ENCODE measurements at places on chromosomes 3 and 15.

DNA sequence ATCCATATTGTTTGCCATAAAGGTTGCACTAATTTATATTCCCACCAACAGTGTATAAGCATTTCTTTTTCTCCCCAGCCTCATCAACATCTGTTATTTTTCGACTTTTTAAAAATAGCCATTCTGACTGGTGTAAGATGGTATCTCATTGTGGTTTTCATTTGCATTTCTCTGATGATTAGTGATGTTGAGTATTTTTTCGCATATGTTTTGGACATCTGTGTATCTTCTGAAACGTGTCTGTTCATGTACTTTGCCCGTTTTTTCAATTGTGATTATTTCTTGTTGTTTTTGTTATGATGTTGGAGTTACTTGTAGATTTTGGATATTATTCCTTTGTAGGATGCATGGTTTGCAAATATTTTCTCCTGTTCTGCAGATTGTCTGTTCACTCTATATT, 46.5 kb downstream of the TP63 start:
- peak; percentile 51 for DNase-seq

GRCh38 chr15:99305761-99306505, 54.7 kb downstream of the LRRC28 start:
- no peak for DNase-seq

- DNase-seq, result no peak
Measured at GRCh38 chr3:170999737-171000242, 26.7 kb downstream of the SLC2A2 start.

GRCh38 chr15:94844538-94845389, 613.4 kb downstream of the MCTP2 start:
- DNase-seq, result no peak

DNA sequence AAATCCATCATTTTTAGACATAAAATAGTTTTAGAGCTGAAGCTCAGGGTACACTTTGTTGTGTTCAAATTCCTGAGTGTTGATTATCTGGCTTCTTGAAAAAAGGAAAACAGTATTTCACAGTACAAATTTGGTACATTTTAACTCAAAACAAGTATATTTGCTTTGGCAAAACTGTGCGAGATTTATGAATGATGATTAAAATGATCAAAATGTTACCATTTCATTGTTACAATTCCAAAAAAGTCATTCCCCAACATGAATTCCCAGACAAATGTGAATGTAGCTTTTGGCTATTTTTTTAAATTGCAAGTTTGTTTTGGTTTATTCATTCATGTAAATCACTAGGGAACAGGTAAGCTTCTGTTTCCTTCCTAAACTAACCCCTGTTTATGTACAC, 347.4 kb upstream of the DCBLD2 start:
- no peak for DNase-seq

DNA sequence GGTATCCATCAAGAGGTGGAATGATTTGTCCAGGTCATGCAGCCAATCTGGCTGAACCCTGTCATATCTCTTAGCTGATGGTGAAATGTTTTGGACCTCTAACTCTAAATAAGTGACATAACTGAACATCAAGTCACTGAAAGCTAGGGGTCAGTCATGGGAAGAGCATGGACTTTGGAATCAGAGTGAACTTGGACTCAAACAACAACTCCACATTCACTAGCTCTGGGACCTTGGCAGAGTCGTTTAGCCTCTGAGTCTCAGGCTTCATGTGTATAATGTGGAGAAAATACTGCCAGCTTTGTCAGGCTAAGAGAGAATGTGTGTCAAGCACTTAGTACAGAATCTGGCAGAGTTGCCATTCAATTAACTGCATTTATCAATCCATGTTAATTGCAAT, 557.8 kb upstream of the CFAP20DC start:
- no peak for DNase-seq

- DNase-seq, result no peak
Measured at GRCh38 chr3:39327053-39327745, 2.3 kb upstream of the CCR8 start.

- no peak for DNase-seq
Measured at GRCh38 chr3:53795176-53795575, 51.0 kb downstream of the CHDH start.

DNA sequence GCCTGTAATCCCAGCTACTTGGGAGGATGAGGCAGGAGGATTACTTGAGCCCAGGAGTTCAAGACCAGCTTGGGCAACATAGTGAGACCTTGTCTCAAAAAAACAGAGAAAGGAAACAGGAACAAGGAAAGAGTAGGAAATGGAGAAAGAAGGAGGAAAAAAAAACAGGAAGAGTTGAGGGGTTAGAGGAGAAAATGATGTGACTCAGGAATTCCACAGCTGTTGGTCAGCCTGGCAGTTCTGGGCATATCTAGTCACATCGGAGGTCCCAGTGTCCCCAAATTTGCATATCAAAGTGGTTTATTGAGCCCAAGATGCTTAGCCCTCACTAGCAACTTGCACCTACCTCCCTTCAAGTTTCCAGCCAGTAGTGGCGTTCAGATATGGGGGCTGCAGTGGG, 18.8 kb upstream of the JMJD7 start:
- no peak for DNase-seq

- no peak for DNase-seq
Measured at GRCh38 chr3:59339818-59340217, 290.0 kb upstream of the CFAP20DC start.

DNA sequence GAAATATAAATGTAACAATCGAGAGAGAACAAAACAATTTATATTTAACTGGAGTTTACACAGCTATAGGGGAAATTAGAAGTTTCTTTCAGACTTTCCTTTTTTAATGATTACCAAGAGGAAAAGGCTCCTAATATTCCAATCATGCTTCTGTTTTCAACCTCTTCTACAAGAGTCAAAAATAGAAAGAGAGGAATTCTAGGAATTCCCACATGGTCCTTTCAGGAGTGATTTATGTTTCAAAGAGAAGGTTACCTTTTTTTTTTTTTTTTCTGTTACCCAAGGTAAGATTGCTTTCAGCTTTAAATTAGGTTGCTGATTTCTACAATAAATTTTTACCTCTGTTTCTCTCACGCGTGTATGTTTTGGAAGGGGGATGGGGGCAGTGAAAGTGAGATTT, 355.3 kb upstream of the DCBLD2 start:
- DNase-seq, result no peak

DNA sequence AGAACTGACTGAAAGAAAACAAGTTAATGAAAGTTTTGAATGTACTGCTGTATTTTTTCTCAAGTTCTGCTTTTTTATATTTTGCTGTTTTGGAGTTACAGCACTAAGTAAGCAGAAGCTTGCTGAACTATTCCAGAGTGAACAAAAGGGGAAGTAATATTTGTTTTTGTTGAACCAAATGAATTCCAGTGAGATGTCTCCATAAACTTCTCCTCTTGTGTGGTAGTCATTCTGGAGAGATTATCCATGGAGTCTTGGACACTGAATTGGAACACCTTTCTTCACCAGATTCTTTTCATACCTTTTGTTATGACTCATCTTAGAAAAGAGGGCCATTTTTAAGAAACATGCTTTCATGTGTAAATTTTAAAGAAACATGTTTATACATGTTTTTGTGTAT, 8.8 kb downstream of the ANKUB1 start:
- DNase-seq, result no peak

DNA sequence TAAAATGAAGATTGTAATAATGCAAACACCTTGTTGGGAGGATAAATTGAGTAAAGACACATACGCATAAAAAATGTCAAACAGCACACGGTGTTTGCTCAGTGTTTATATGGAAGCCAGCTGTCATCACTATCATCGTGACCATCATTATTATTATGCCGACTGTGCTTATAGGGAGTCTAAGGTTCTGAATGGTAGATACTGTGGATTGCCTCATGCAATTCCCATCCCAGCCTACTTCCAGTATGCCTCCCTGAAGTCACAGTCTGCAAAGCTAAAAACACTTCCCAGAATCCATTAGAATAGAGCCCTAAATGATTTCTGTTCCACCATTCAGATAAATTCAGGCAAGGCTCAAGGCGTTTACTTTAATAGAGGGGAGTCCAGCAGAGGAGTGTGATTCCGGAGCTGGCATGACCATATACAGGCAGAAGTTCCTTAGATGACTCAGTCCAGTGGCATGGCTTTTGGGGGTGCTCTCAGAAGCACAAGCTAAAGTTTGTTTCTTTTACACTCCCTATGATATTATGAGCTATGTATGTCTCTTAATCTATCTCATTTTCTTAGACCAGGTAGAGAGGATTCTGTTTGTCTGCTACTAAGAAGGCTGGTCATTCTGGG, 148.7 kb downstream of the MEX3B start:
- no peak for DNase-seq

GRCh38 chr15:64337761-64338160, 18.2 kb downstream of the CSNK1G1 start:
- no peak for DNase-seq

DNA sequence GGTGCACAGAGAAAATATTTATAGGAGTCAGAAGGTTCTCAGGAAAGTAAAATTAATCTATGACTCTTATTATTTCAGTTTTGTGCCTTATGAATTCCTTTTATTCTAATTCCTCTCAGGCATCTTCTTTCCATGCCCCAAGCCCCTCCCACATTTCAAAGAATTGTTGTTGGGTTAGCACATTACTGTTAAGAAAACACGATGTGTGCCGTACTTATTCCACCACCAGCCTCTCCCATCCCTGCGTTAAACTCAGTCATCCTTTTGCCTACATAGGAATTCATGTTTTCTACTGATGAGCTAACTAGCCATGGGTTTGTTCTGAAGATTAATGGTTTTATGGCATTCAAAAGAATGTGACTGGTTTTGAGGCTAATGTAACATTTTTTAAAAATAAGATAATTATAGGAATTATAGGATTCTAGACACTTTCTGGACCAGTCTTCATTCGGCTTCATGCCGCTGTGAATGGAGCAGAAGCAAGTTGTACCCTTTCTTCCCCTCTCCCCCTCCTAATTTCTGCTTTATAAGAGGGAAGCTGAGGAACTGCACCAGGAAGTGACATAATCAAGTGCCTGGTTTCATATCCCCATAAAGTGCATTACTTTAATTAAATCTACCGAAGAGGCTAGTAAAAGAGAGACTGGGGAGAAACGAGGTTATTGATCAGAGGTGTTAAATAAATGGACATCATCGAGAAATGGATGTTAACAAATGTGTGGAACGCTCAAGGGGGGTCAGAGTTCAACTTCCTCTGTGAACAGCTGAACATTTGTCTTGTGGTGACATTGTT, 12.3 kb upstream of the MB21D2 start:
- DNase-seq, result no peak

DNA sequence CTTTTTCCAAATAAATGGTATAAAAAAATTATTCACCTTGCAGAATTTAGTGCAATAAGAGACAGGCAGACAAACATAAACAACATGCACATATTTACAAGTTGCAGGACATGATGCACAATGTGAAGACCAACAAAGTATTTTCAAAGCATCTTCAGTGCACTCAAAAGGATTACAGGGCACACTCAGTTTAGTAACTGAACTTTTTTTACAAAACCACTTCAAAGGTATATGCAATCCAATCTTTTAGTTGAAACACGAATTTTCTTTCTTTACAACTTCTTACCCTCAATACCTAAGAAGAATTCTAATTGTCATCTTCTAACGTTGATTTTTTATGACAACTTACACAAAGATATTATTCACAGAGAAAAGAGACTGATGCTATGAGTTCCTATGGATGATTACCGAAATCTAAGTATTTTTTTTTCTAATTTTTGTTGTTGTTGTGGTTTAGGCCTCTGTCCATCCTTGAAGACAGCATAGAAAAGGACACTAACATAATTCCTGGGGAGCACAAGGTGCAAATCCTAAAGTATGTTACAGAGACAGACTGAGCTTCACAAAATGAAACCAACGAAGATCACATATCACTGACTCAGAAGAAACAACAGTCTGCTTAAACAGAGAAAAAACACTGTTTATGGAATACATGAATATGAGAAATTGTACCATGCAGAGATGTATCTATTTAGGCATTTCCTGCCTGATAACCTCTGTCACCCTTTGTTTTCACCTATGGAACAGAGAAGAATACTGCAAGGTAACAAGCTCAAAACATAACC, 50.3 kb downstream of the ZMAT3 start:
- no peak for DNase-seq

All from MM.1S (cell line).